Inflammatory macrophage treated with lipopolysaccharide for 1 hour (primary cell): ENCODE measurements at places on chromosomes 11 and 22.

DNA sequence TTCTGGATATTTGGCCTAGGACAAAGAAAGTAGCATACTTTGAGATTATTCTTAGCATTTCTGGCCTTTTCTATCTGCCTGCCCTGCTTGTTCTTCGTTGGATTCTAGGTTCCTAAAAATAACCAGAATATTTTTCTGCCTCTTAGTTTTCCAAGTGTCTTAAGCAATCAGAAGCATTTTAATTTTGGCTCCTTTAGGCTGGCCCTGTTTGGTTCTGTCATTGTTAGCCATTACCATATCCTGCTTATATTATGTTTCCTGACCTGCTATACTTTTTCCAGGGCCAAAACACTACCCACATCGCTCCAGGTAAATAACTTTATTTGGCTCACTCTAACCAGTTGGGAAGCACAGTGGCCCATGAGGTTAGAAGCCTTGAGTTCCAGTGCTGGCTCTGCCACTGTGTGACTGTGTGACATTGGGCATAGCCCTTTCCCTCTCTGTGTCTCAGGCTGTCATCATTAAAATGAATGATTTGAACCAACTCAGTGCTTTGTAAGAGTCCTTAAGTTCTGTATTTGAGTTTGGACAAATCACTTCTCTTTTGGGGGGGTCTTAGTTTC is 91.1 kb downstream of the STIM1 start:
- no peak for DNase-seq

DNA sequence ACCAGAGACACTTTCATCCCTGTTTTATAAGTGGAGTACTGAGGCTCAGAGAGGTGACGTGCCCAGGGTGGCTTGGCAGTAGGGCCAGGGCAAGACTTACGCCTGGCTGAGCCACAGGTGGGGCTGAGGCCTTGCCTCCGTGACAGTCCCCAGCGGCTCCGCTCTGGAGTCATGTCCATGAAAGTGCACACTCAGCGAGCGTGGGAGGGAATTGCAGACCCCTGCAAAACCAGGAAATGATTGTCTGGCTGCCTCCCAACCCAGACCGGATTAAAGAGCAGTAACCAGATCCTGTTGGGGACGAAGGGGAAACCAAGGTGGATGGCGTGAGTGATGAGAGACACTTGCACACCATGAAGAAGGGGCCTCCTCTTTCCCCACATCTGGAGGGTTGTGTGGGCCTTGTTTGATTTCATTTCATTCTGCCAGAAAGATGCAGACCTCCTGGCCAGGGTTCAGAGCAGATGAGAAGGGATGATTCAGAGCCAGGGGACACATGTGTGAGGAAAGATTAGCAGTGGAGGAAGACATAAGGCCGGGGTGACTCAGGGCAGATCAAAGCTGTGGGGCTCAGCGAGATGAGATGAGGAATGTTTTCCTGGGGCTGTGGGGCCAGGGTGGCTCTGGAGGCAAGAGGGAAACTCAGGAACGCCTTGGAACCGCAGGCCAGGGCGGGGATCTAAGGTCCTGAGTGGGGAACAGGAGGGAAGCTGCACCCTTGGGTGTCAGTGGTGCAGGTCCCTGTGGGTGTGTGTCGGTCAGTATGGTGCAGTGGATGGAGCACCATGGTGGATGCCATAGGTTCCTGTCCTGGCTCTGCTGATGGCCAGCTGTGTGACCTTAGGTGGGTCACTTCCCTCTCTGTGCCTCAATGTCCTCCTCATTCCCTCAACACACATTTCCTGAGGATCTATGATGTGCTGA is 29.9 kb upstream of the LRRC32 start:
- DNase-seq, result peak; percentile 86

GRCh38 chr11:83709434-83709833 is 423.3 kb upstream of the CCDC90B start:
- no peak for DNase-seq

GRCh38 chr11:121460941-121461514 is 8.3 kb upstream of the SORL1-AS1 start:
- no peak for DNase-seq

DNA sequence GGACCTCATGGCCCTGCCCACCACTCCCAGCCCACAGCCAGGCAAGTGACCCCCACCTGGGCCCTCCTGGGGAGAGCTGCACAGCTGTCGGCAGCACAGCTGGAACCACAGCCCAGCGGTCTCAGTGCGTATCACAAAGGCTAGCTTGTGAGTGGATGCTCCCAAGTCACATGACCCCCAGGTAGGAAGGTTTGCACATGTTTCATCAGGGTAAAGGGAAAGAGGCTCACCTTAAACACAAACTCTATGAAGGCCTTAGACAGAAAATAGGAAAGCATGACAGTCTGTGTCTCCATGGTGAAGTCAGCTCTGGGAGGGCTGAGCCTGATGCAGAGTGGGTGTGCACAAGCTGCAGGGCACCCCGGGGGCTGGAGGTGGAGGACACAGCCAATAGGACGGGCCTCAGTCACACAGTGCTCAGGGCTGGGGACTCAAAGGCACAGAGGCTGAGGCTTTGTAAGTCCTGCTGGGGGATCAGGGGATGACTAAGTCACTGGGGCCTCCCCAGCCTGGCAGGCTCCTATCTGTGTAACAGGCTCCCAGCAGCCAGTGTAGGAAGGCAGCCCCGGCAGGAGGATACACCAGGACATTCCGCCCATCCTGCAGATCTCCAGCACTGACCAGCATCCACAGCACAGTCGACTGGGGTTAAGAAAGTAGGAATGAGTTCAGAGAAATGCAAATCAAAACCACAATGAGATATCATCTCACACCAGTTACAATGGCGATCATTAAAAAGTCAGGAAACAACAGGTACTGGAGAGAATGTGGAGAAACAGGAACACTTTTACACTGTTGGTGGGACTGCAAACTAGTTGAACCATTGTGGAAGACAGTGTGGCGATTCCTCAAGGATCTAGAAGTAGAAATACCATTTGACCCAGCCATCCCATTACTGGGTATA is 22.0 kb downstream of the CELSR1 start:
- no peak for DNase-seq

- no peak for DNase-seq
These were observed 96.4 kb upstream of the AMOTL1 start for GRCh38 chr11:94671553-94672366.

GRCh38 chr11:82858133-82858532 is 42.1 kb downstream of the PRCP start:
- no peak for DNase-seq

DNA sequence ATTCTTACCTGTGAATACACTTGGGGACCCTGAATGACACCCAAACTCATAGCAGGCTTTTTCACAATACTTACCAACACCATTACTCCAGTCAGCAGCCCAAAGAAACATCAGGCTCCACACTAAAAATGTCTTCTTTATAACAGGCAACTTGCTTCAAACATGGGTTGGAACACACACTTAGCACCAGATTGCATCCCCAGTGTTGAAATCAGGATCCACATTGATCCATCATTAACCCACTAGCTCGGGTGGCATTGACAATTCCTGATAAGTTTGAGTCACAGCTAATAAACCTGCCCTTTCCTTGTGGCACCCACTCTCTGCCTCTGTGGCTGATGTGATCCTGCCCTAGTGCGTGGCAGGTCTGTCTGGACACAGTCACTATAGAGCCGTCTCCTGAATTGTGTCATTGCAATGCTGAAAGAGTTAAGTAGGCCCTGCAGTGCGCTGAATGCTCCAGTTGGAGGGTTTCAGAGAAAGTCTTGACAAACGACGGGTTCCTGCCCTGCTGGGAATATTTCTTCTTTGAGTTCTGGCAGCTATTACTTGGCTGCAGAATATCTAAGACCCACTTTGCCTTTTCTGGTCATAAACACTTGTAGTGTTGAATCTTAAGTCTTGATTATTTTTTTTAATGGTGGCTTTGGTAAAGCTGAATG is 19.6 kb upstream of the C11orf96 start:
- DNase-seq, result no peak

DNA sequence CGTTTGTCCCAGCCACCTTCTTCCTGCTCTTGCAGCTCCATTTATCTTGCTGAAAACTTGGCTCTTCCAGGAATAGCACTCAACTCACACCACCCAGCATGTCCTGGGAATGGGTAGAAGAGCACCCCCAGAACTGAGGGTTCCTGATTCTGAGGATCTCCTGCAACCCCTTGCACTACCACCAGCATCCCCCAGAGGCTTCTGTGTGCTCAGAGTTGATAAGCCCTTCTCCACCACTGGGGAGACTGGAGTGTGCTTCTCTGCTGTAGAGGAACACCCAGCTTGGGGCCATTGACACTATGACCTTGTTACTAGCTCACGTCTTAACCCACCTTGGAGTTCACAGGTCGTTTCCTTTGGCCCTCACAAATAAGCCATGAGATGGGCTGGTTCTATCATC is 121.0 kb downstream of the GRIK4 start:
- DNase-seq, result no peak

DNA sequence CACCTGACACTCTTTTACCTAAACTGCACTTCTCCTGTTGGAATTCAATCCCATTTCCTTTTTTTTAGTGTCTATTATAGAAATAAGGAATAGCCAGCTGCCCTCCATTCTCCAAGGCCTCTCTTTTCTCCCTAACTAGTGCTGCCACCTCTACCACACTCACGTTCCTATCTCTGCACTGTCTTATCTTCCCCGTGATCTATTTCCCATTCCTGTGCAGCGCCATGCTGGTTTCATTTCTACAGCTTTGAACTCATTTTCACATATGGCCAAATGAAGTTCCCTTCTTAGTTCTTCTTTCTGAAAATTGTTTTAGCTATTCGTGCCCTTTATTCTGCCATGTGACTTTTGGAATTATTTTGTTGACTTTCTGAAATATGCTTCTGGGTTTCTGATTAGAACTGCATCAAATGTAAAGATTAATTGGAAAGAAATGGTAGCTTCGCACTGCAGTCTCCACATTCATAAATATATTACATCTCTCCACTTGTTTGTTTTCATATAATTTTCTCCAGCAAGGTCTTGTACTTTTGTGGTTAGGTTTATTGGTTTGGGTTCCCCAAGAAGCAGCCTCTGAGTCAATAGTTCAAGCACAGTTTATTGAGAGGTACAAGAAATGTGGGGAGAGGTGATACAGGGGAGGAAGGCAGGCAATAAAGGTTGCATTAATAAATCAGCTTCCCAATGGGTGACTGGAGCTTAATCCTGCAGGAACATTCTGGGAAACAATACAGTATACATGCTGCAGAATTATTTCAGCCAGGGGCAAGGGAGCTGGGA is 43.7 kb upstream of the DRD2 start:
- no peak for DNase-seq

- no peak for DNase-seq
These were observed 43.0 kb downstream of the CECR2 start for GRCh38 chr22:17412232-17412631.

- peak; percentile 64 for DNase-seq
These were observed 49.4 kb downstream of the MAML2 start for GRCh38 chr11:96293598-96294021.

- no peak for DNase-seq
These were observed 4.6 kb downstream of the MN1 start for GRCh38 chr22:27796829-27797519.

DNA sequence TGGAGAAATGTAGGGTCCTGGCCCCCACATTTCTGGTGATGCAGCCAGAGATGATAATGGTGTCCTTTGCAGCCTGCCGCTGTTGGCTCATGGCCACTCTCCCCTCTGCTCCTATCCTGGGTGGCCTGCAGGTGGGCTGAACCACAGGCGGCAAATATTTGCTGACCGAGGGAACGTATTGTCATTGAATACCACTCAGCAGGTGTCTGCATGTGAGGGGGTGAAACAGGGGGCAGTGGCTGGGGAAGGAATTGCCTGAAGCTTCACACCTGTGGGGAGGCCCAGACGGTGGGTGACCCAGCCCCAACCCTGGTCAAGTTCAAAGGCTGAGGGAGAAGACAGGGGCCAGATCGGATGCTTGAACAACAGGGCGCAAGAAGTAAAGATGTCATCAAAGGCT is 73.3 kb upstream of the WNT11 start:
- DNase-seq, result no peak

GRCh38 chr22:27045103-27045947 is 387.9 kb downstream of the MIAT start:
- DNase-seq, result no peak

DNA sequence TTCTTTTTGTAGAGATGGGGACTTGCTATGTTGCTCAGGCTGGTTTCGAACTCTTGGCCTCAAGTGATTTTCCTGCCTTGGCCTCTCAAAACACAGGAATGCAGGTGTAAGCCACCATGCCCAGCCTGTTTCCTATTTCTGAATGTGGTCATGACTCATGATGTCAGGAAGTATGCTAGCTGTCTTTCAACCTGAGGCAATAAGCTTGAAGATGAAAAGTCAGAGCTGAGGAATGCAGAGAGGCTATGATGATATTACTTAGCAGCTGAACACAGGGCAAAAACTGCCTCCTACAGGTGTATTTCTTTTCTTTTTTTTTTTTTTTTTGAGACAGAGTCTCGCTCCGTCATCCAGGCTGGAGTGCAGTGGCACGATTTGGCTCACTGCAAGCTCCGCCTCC is 9.0 kb upstream of the NUCB2 start:
- no peak for DNase-seq

GRCh38 chr11:100830978-100831732 is 144.1 kb downstream of the ARHGAP42 start:
- DNase-seq, result no peak

DNA sequence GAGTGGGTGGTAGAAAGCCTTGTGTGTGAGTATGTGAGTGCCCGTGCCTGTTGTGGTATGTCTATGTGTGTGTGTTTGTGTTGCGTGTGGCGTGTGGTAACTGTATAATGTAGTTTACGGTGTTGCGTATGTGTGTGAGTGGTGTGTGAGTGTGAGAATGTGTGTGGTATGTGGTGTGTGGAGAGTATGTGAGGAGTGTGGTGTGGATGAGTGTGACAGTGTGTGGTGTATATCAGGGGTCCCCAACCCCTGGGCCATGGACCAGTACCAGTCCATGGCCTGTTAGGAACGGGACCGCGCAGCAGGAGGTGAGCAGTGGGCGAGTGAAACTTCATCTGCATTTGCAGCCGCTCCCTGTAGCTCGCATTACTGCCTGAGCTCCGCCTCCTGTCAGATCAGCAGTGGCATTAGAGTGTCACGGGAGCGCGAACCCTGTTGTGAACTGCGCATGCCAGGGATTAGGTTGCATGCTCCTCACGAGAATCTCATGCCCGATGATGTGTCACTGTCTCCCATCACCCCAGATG is 5.7 kb downstream of the UPK3A start:
- DNase-seq, result no peak

DNA sequence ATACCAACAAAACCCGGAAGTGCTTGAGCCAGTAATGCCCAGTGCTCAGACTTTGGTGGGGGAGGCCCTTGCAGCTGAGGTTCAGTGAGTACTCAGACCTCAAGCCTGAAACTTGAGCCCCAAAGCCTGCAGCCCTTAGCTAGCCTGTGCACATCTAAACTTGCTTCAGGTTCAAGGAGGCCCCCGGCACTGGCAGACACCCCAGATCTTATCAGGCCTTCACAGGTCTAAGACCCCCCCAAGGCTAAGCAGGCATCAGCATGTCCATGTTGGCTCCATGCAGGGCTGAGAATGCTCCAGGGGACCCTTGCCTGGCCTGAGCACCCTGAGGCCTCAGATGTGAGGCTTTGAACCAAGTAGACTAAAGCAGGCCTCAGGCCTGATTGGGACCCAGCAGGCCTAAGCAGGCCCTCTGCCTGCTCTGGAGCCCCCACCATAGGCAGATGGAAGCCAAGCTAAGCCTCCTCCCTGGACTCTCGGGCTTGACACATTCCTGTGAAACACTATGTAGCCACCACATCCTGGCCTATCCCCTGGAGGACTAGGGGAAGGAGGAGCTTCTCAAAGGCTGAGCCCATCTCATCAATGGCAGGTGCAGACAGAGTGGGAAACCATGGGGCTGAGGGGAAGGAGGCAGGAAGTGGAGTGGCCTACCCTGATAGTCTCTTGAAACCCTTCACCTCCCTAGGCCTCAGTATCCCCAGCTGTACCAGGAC is 1.2 kb upstream of the CASTOR1 start:
- DNase-seq, result no peak

GRCh38 chr11:58796333-58796732 is 48.2 kb downstream of the GLYATL2 start:
- DNase-seq, result no peak

GRCh38 chr11:13271060-13271693 is 6.4 kb upstream of the BMAL1 start:
- DNase-seq, result no peak
